ENCODE measurements at places on chromosomes 2 and 18.

GRCh38 chr2:7992612-7993602 is 688.9 kb upstream of the ID2 start:
- DNase-seq: no peak

DNA sequence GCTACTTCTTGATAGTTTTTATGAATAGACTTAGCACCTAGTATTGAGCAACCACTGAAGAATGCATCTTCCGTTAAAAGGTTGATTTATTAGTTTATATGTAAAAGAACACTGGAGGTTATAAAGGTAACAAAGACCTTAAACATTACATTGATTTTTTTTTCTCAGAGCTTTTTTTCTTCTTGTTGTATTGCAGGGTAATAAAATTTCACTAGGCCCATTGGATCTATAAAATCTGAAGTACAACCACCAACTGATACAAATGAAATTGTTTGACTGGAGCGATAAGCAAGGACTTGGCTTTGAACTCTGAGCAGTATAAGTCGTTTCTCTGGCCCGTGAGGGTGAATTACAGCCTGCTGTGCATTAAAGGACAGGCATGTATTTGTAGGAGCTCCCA is 344.0 kb downstream of the LRRTM1 start:
- DNase-seq: no peak

DNA sequence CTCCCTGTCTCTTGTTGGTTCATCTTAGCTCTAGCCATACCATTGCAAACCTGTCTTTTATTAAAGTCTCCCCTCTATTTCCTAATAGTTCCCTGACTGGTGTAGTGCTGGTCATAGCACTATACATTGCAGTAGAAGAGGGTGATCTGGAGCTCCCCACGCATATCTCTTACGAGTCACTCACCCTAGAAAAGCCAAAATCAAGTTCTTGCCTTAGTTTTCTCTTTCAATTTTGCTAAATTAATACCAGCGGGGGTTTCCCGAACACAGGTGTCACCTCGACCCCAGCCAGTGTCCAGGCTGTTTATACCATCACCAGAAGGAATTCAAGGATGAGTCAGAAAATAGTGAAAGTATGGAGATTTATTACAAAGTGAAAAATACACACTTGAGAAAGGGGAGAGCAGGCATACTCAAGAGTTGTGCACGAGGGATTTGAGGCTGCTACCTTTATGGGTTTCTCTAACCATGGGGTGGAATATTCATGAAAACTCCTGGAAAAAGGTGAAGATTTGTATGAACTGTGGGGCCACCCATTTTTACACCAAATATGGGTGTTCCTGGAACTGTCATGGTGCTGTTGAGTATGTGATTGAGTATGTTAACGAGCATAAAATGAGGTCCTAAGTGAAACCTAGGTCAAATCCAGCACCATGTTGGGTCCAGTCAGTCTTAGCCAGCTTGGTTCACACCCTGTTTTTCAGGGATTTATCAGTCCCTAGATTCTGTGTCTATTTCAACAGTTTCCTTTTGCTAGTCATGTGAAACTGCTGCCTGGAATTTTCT is 20.2 kb downstream of the PROKR1 start:
- no peak for DNase-seq

DNA sequence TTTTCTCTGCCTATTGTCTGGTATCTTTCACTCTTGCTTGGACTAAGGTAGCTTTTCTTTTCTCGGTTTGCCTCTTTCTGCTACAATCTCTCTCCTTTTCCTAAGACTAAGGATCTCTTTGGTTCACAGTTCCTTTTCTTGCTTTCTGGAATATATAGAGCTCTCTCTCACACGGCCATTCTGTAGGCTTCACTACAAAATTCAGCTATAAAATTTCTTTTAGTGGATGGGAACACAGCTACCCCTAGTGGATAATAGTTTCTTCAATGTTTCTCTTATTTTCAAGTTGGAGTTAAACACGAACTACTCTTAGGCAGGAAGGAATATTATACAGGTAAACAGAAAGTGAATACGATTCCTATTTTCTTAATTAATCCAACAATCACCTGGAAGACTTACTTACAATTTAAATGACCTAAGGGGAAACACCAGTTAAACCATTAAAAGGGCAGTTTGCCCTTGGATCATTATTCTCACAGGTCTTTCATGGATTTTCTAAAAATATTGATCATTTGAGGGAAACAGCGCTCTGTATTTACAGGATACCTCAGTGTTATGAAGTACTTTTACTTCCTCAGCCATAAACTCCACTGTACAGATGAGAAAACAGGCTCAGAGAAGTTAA is 140.5 kb downstream of the LRP2 start:
- no peak for DNase-seq

GRCh38 chr2:16623031-16623430 is 42.6 kb downstream of the CYRIA start:
- peak; percentile 91 for DNase-seq

GRCh38 chr2:1979138-1979537 is 234.8 kb upstream of the PXDN start:
- DNase-seq: no peak

DNA sequence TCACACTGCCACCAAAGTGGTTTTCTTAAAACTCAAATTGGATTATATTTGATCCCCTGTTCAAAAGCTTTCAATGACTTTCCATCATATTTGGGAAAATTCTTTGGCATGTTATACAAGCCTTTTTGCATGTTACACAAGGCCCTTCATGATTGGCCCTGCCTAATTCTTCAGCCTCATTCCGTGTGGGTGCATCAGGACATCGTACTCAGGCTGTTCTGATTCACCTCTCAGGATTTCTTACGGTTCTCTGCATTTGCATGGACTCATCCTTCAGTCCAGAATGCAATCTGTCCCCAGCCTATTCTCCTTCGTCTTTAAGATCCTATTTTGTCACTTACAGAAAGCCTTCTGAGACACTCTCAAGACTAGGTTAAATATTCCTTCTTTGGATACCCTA is 107.8 kb downstream of the LYPD1 start:
- no peak for DNase-seq

GRCh38 chr18:9831723-9832199 is 54.0 kb upstream of the TXNDC2 start:
- no peak for DNase-seq

GRCh38 chr2:223020971-223021675 is 30.9 kb upstream of the KCNE4 start:
- DNase-seq: no peak

DNA sequence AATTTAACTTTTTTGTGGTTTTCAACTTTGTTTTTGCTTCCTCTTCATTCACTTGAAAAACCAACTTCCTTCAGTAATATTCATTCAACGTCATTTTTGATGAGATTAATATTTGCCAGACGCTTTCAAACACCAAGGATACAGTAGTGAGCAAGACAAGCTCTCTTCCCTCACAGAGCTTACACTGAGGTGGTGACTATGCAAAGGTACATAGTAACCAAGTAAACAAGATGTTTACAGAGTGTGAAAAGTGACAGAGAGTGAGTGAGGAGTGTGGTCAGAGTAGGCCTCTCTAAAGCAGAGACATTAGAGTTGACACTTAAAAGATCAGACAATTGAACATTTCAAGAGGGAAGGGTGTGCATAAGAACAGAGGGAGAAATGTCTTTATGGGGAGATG is 155.5 kb downstream of the TMEM247 start:
- DNase-seq: no peak

DNA sequence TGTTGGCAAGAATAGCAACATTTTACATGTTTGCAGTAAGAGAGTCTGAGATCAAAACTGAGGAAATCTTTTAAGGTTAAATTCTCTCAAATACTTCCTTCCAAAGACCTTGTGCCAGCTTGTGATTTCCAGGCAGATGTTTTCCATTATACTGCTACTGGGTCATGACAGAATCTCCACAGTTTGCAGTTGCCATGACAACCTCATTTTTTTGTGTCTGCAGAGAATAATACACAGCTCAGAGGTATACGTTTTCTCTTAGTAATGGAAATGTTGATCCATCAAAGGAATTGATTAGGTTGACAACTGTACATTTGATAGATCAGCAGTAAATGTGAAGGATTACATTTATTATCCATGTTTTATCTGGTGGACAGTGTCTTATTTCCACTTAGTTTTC is 29.1 kb upstream of the CSRNP3 start:
- peak; percentile 5 for DNase-seq

GRCh38 chr2:170106102-170106840 is 71.7 kb upstream of the MYO3B start:
- no peak for DNase-seq

DNA sequence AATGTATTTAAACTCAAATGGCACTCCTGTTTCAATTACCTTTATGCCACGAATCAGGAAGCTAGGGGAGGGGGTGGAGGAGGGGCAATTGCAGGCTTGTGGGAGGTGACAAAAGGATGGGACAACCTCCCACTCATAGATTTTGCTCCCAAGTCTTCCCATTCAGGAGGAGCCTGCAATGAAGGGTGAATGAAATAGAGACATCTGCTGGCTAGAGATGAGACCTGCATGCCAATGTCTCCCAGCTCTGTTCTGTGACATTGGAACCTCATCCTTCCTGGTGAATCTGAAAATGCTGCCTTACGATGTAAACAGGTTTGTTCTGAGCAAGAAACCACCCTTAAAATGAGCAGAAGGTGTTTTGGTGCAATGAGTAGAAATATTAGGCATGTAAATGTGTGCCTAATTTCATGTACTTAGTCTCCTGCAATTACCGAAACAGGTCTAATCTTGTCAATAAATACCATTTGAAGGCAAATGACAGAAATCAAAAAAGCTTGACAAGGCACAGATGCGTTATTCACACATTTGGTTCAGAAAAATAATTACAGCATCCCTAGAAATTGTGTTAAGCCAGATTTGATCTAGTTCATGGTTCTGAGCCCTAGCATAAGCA is 2.7 kb upstream of the PID1 start:
- DNase-seq: peak; percentile 50

DNA sequence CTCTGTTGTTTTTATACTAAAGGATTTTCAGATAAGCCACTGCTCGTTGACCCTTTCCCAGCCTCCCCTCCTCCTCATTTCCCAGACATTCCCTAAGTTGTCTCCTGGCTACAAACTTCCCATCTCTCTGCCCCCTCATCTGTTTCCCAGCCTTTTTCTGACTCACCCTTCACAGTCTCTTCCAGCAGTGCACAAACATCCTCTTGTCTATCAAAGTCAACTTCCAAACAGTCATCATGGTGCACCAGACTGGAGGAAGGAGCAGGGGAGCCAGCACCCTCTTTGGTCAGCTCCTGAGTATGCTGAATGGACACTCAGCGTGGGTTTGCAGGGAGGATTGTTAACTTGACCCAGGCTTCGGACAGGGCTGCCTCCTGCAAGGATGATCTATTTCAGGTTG is 26.6 kb upstream of the SPRED2 start:
- no peak for DNase-seq
